ENCODE measurements at places on chromosomes 6 and 20.

DNA sequence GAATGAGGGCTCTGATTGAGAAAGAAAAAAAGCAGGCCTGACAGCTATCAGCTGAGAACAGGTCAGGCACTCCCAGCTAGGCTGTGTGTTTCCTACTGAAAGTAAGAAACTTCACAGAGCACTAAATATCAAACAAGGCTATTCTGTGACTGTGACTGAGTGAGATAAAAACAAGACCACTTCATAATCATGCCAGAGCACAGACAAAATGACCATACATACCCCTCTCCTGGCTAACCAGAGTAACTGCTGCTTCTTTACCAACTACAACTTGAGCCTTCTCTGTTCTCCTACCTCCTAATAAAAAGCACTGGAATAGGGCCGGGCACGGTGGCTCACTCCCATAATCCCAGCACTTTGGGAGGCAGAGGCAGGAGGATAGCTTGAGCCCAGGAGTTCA, 6.8 kb upstream of the BTN1A1 start:
- peak; percentile 40 for DNase-seq

DNA sequence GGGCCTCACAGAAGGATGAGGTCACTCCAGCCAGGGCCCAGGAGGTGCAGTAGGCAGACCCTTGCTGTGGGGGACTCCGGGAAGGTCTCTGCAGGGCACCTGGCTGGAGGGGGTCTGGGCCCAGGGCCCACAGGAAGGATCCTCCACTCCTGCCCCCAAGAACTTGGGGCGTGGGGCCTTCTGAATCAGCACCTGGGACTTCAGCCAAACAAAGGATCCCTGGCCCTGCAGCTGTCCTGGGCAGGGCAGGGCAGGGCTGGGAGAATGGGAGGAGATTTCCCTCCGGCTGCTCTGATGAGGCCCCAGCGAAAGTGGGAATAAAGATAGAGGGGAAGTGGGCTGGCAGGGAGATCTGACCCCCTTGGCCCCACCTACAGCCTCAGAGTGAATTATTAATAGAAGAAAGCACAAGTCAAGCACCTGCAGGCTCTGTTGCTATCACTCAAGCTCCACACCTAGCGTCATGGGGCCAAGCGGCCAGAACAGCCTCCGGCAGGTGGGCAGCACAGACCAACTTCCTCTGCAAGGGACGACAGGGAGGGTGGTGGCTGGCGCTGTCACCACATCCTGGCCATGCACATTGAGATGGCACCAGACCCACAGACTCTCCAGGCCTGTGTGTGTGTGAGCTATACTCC, 61.6 kb upstream of the MRPS10 start:
- DNase-seq = no peak

GRCh38 chr6:135173242-135173988, 7.7 kb upstream of the MYB start:
- DNase-seq = no peak

DNA sequence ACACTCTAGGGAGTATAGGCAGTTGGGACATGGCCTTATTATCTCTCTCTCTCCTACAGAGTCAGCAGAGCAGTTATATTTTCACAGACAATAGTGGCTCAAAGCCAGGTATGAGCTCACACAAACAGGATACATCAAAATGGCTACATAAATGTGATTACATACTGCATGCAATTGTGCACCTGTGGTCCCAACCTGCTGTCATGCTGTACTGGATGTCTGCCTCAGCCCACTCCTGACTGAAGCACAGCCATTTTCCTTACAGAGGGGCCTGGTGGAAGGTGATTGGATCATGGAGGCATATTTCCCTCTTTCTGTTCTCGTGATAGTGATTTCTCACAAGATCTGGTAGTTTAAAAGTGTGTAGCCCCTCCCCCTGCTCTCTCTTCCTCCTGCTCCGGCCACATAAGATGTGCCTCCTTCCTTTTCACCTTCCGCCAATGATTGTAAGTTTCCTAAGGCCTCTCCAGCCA, 37.0 kb upstream of the SAMHD1 start:
- peak; percentile 52 for DNase-seq

GRCh38 chr6:75608956-75609533, 7.4 kb downstream of the SENP6 start:
- DNase-seq = peak; percentile 89

DNA sequence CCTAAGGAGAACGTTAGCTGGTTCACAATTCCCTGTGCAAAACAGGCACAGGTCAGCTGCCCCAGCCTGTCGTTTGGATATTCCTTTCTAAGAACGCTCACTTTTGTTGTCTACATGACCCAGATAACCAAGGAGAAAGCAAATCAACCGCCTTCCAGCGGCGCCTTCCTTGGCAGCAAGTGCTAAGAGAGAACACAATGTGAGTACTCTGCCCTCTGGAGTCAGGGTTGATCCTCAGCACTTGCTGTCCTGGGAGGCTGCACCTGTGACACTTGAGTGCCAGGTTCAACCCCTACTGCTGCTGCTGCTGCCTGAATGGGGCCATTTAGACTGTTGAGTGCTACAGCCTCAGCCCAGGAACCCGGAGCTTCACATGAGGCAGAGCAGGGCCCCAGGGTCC, 36.8 kb downstream of the OVOL2 start:
- DNase-seq = no peak

GRCh38 chr6:20790032-20790791, 256.0 kb downstream of the CDKAL1 start:
- DNase-seq = no peak

DNA sequence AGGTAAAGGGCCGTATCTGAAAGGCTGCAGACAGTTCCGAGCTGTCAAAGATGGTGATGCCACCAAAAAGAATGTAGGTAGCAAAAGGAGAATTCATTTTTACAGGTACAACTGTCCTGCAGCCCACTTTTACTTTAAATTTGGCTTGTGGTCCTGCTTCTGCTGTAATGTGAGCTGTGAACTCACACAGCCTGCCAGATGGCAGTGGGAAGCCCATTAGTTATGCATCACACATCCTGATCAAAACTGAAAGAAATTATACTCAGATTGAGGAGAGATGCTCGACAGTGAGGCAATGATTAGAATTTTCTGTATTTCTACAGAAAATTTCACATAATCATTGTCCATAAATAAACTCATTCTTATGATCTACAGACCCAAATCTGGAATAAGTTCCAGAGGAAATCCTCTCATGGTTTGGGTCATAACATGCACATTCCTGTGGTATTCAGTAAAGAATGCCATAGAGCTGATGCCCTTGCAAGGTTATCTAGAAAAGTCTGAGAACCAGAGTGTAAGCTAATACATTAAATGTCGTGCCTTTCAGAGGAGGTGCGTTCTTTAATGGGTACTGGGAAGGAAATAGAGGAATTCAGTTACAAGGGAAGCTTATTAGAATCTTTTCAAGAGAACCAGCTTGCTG, 23.9 kb upstream of the E2F3 start:
- DNase-seq = no peak

GRCh38 chr6:86537292-86537861, 400.0 kb upstream of the HTR1E start:
- no peak for DNase-seq

DNA sequence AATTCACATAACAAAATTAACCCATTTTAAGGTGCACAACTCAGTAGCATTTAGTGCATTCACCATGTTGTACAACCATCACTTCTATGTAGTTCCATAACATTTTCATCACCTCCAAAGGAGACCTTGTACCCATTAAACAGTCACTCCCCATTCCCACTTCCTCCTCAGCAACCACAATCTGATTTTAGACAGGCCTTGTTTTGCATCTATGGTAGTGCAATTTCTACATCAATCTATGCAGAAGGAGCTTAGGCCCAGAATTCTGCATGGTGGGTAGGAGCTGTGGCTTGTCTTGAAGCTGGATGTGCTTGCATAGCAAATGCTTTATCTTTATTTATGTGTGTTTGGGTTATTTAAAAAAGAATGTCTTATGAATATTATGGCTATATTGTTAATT, 13.5 kb upstream of the HLA-DQA1 start:
- DNase-seq = peak; percentile 54

- peak; percentile 38 for DNase-seq
Observed at GRCh38 chr6:163180874-163181541, 233.5 kb upstream of the QKI start.

DNA sequence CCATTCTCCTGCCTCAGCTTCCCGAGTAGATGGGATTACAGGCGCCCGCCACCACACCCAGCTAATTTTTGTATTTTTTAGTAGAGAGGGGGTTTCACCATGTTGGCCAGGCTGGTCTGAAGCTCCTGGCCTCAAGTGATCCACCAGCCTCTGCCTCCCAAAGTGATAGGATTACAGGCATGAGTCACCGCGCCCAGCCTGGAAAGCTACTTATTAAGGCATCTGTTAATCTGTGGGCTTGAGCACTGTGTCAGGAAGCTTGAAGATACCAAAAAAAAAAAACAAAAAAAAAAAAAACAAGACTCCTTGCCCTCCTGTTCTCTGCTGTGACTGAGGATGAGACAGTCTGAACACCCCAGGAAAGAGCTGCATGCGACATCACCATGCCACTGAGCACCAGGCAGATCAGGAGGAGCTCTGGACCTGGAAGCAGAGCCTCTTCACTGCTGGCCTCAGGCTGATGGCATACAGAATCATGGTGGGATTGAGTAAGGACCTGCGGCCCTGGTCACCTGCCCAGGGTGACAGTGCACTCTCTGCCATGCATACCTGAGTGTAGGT, 166.5 kb upstream of the SNX9 start:
- no peak for DNase-seq

DNA sequence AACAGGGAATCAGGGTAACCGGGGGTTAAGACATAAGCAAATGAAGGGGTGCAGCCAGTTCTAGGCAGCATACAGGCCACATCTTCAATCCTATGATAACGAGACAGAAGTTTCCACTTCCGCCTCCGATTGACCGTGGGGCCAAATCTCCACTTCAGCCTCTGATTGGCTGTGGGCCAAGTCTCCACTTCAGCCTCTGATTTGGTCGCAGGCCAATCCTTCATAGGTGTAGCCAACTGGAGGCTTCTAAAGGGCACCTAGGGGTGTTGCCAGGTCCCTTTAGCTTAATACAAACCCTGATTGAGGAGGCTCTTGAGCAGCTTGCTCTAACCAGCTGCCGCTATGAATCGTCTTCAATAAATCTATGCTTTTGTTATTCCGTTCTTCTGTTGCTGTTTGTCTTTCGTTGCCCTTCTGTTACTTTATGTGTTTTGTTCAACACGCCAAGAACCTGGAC, 2.1 kb upstream of the ERGIC3 start:
- DNase-seq = peak; percentile 34

DNA sequence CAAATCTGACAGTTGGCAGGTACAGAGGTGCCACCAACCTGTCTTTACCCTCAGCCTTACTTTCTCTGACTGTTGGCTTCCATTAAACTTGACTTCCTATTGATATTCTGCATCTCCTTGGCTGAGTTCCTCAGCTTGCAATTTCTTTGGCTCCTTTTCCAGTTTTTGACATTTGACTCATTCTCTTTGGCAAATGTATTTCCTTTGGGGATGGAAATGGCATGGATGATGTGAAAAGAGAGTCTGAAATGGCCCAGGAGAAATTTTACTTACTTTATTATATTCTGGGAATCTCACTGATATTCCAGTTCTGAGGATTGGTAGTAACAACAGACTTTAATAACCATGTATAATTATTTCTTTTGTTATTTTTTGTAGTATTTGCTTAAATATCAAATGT, 255.2 kb downstream of the CD109 start:
- no peak for DNase-seq
